AG10803 (cell line): ENCODE measurements at places on chromosomes 6 and 20.

DNA sequence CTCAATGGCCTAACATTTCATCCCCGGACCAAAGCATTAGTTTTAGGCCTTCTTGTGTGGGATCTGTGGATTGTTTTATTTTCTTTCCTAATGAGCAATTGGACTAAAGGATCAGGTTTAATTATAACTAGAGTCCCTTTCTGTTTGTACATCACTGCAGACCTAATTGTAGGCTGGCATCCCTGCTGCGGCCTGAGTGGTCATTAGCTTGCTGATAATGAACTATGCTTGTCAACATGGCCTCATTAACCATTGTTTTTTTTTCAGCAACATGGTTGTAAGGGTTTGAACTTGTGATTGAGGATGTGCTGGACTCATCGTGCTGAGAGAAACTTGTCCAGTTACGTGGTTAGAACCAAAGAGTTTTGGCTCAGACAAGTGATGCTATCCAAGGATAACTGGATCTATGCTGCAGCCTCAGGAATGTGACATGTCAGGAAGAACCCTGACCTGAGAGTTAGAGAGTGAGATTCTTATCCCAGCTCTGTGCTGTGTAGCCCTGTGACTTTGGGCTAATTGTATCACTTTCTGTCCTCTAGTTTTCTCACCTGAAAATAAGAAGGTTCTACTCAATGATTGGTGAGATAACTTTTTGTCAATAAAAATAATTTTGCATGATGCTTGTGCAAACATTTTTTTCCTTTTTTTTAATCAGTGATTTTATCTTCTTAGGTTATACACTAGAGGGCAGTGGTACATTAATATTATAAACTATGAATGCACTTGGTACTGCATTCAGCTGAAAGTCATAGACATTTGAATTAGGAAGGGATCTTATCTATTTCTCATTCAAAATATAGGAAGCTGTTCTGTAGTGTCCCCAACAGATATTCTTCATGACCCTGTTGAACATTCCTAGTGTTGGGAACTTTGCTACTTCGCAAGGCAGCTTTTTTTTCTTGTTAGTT lies 140.9 kb downstream of the RNF144B start:
- DNase-seq: peak; percentile 11

DNA sequence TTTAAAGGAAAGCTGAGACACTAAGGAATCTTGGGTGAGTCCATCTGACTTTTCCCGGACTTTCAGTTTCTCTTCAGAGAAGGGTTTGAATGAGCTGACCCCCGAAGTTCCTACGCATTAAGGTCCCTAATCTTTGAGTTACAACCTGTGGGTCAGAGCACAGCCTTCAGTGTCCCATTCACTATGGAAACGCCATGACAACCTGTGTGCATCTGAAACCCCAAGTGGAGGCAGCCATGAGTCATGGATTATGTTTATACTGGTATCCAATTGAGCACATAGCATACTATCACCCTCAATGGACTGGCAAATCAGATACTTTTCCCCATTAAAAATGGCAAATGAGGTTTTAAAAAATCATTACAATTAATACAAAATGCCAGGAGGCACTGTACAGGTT lies 11.4 kb downstream of the MYLK4 start:
- DNase-seq: peak; percentile 25

GRCh38 chr20:61898405-61898804 lies 167.3 kb downstream of the TAF4 start:
- no peak for DNase-seq

DNA sequence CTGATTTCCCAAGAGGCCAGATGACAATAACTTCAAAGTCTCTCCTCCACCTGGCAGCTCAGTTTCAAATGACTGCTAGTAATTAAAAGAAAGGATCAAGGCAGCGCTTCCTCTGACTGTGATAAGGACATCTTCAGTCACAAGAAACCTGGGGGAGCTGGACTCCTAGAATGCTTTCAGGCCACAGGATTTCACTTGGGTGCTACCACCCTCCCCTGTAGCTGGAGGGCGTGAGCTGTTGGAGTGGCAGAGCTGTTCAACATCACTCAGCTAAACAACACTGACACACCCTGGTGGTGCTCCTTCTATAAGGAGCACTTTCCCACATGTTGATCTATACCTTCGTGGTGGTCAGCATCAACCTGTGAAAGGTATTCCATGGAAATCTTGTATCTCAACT lies 2.2 kb upstream of the CNR1 start:
- DNase-seq: no peak

DNA sequence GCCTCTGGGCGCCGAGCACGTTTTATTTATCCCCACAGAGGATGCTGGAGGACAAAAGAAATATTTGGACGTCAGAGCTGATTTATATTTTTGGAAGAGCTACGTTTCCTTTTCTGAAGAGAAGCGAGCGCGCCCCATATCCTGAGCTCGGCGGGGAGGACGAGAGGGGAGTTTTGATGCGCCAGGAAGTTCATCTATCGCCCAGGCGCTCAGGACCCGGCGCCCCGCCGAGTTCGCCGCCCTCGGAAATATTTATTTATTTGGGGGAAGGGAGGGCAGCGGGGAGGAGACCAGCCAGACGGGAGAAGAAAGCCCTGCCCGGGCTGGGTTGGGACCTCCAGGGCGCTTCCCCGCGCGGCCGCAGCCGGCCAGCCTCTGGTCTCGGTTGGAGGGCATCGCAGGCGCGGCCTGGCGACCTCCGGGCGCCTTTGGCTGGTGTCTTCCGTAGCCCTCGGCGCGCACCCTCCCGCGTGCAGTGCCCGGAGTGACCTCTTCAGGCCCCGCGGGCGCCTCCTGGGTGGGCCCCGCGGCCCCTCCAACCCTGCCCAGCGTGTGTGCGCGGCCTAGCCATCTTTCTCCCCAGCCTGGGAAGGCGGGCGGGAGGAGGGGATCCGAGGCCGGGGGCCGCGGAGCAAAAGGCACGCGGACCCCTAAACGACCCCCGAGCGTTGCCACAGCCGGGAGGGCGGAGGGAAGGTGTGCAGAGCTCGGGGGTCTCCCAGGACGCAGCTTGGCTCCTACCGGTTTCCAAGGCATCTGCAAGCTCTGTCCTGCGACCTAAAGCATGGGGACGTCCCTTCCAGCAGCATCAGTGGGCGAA lies 5.4 kb upstream of the FOXF2 start:
- DNase-seq: no peak

- no peak for DNase-seq
Measured at GRCh38 chr20:50331469-50332363, 141.1 kb downstream of the CEBPB start.

DNA sequence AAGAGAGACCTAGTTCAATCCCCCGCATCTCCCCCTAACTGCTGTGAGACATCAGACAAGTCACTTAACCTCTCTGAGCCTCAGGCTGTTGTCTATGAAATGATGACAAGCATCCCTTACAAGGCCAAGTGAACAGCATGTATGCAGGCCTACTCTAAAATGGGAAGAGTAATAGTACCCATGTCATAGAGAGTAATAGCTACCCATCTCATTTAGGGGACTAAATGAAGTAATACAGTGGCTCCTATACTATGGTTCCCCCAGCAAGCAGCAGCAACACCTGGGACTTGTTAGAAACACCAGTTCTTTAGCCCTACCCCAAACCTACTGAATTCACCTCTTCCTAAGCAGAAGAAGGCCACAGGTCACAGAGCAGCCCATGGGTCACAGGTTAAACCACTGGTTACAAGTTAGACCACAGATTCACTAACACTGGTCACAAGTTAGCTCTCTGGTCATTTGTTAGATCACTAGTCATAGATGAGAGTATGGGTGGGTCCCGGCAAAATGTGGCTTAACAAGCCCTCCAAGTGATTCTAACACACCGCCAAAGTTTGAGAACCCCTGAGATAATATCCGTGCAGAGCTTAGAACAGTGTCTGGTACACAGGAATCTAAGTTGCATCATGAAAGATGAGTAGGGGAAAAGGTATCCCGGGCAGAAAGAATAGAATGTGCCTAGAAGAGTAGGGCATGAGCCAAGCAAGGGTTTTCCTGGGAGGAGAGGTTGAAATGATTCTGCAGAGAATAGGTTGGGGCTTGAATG lies 1.4 kb downstream of the DEFB124 start:
- DNase-seq: no peak

DNA sequence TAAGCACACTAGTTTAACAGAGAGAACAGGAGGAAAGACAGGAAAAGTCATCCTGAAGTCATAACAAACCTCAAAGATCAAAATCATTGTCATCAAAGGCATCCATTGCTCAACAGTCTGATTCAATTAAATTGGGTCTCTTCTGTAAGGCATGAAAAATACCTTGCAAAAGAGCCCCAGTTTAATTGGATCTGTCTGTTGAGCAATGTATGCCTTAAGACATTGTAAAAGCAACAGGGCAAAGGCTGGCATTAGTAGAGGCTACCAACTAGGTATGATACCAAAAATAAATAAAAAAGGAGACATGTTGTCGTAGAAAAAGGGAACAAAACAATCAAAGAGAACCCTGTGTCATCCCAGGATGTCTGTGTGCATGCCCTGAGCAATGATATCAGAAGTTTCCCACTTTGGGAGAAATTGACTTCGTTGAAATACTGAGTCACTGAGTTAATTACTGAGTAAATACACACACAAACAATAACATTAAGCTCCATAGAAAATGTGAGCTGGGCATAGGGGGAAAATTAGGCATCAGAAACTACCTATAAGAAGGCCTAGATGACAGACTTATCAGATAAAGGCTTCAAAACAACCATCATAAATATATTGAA lies 1013.8 kb upstream of the CITED2 start:
- peak; percentile 48 for DNase-seq

DNA sequence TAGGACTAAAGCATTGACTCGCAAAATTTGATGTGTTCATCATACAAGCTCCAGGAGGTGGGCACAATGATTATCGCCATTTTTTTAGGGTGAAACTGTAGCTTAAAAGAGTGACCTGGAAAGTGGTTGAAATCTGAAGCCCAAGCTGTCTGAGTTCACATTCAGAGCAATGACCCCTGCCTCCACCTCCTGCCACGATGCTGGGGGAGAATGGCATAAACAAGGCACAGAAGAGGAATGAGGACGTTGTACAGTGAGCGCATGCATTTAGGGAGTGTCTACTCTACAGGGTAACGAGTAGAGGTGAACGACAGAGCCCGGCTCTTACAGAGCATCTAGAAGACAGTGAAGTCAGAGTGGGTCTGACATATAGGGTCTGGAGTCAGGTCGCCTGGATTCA lies 37.2 kb downstream of the CNKSR3 start:
- DNase-seq: no peak

DNA sequence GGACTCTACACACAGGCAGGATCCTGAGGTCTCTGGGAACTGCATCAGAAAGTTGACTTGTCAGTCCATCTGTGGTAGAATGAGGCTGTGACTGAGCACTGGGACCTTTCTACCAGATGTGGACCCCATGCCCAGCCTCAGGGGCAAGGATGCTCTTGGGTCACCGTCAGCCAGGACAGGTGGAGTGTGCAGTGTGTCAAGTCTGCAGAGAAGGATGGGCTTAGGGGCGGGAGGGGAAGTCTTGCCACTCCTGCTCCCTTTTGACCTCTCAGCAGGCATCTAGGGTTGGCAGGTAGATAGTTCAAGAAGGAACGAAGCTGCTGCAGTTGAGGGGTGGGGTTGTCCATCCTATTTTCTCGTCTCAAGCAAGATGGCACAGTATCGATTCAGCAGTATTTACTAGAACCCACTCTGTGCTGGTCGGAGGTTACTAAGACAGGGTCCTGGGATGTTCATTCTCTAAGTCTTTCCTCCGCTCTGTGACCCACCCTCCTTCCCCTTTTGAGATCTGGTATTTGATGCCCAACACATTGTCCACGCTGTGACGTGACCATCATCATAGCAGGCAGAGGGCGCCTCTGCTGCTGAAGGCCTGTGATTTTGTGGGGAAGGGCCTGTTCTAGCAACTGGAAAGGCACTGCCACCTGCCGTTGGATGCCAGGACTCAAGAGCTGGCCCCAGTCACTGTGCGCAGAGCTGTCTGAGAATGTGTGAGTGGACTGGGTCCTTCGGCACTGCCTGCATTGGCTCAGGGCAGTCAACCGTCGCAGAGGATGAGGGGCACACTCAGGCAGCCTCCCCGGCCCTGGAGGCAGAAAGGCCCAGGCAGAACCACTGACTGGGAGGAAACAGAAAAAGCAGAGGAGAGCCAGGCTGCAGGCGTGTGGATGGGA lies 23.2 kb downstream of the RBCK1 start:
- DNase-seq: peak; percentile 68

- peak; percentile 54 for DNase-seq
Measured at GRCh38 chr6:2103765-2104523, 141.5 kb downstream of the GMDS start.

GRCh38 chr6:98833307-98834059 lies 891 bp upstream of the POU3F2 start:
- peak; percentile 9 for DNase-seq

GRCh38 chr6:119628691-119629594 lies 279.4 kb upstream of the MAN1A1 start:
- DNase-seq: no peak

GRCh38 chr6:103819509-103819908 lies 1040.2 kb downstream of the HACE1 start:
- DNase-seq: no peak

- DNase-seq: no peak
Measured at GRCh38 chr6:322940-323729, 30.8 kb downstream of the DUSP22 start.

- no peak for DNase-seq
Measured at GRCh38 chr6:21807299-21808044, 213.9 kb downstream of the SOX4 start.

- DNase-seq: no peak
Measured at GRCh38 chr6:76631622-76632021, 559.2 kb upstream of the IMPG1 start.

GRCh38 chr6:163883984-163884383 lies 469.5 kb downstream of the QKI start:
- no peak for DNase-seq

GRCh38 chr20:15163632-15164031 lies 826.2 kb upstream of the FLRT3 start:
- DNase-seq: no peak

DNA sequence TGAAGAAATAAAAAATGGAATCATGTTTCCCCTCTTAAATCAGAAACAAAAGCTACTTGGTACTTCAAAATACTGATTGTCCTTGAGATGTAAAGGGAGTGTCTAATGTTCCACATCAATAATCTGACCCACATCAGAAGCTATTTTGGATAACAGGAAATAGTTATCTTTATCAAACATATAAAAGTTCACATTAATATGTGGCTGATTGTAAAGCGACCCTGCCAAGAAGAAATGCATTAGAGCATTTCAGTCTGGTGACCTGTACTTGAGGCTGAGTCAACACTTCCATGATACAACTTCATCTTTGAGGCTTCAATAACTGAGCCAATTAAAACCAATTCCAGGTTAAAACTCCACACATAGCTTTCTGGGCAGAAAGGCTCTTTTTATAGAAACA lies 31.8 kb downstream of the SYNE1 start:
- DNase-seq: peak; percentile 35

- DNase-seq: no peak
Measured at GRCh38 chr20:57869291-57869950, 159.6 kb upstream of the PMEPA1 start.
